ENCODE measurements at places on chromosomes 7 and 10.

- DNase-seq: no peak
Observed at GRCh38 chr10:90992462-90992861, 71.6 kb upstream of the ANKRD1 start.

DNA sequence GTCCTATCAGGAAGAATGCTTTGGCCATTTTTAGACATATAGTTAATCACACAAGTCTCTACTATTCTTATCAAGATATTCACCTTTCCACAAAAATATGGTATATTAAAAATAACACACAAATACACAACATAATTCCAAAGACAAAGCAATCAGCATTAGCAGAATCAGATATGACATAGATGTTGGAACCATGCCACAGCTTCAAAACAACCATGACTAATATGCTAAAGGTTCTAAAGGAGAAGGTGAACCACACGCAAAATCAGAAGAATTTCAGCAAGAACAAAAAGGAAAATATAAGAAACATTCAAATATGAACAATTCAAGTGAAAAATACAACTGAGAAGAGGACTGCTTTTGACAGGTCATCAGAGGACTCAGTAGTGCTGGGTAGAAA is 670.2 kb upstream of the SORCS1 start:
- no peak for DNase-seq

GRCh38 chr7:142110638-142111037 is 880 bp upstream of the MGAM2 start:
- DNase-seq: no peak

GRCh38 chr7:37719077-37719476 is 35.5 kb downstream of the GPR141 start:
- no peak for DNase-seq

- DNase-seq: no peak
Observed at GRCh38 chr7:74480861-74481417, 27.2 kb downstream of the GTF2IRD1 start.

GRCh38 chr7:56115852-56116538 is at the start of gene NUPR2:
Gene NUPR2, minus strand, starts transcription at chr7:56116417. Its CDS starts 103 bp downstream, at chr7:56116314.
- no peak for DNase-seq

DNA sequence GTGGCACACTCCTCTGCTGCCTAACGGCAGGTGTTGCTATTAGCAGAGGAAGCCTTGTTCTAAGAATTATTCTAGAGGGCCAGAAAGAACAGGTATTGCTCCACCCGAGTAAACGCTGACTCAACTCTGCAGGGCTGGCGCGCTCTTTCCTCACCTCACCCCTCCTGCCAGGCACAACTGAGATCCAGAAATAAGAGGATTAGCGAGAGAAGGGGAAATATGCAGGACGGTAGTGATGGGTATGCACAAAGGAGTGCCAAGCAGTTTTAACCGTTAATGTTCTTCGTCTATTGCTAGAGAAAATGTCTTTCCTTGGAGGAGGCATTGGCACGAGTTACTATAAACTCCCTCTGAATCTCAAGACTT is 369 bp upstream of the SCIN start:
- DNase-seq: no peak

- DNase-seq: no peak
Observed at GRCh38 chr10:90779548-90779947, 78.3 kb downstream of the HTR7 start.
